ENCODE measurements at places on chromosomes 3 and 15. TPM values are rescaled to one million over a fixed set of nuclear protein-coding genes. Genes with fewer than 3 reads are reported as not detected.

Gene AADACL2
- not detected for total RNA-seq

Gene TRPM1
- not detected for total RNA-seq

Gene UNC13C
- total RNA-seq, result not detected

Gene TBC1D23
- total RNA-seq, result 32.3 TPM

Gene GMNC
- not detected for total RNA-seq

Gene NXPE3
- 27.6 TPM for total RNA-seq

Gene ACTRT3
- total RNA-seq, result 0.59 TPM

Gene DNAH1
- total RNA-seq, result 30.1 TPM
